ENCODE measurements at places on chromosomes 5 and 9. TPM values are rescaled to one million over a fixed set of nuclear protein-coding genes. Genes with fewer than 3 reads are reported as not detected.

Gene NUDT2
- 27.9 TPM for total RNA-seq

Gene CTSV
- total RNA-seq, result 0.38 TPM

Gene RASGRF2
- 3.9 TPM for total RNA-seq

Gene FER
- 26.8 TPM for total RNA-seq

Gene HEMGN
- not detected for total RNA-seq

Gene TMEM215
- total RNA-seq, result not detected

Gene RNF224
- total RNA-seq, result not detected
